ENCODE measurements at places on chromosomes 6 and 20. TPM values are rescaled to one million over a fixed set of nuclear protein-coding genes. Genes with fewer than 3 reads are reported as not detected.

DNA sequence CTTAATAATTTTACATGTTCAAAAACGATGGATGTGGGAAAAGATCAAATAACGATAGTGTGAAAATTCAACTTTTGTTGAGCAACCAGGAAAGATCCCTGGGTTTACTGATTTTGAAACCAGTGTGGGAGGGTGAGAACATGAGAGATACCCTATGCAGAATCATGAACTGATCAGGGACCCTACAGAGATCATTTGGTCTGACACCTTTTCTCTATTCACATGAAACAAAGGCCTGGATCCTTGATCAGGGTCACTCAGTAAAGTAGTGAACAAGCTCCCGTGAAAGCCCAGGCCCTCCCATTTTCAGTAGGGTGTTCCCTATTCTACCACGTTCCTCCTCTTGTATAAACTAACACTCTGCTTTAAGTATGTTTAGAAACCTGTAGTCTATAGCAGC, 60.5 kb upstream of the DUSP22 start:
- DNase-seq: no peak

- DNase-seq: peak; percentile 75
Observed at GRCh38 chr6:126176282-126176681, 163.6 kb upstream of the CENPW start.

Gene PSORS1C2
- total RNA-seq: not detected

DNA sequence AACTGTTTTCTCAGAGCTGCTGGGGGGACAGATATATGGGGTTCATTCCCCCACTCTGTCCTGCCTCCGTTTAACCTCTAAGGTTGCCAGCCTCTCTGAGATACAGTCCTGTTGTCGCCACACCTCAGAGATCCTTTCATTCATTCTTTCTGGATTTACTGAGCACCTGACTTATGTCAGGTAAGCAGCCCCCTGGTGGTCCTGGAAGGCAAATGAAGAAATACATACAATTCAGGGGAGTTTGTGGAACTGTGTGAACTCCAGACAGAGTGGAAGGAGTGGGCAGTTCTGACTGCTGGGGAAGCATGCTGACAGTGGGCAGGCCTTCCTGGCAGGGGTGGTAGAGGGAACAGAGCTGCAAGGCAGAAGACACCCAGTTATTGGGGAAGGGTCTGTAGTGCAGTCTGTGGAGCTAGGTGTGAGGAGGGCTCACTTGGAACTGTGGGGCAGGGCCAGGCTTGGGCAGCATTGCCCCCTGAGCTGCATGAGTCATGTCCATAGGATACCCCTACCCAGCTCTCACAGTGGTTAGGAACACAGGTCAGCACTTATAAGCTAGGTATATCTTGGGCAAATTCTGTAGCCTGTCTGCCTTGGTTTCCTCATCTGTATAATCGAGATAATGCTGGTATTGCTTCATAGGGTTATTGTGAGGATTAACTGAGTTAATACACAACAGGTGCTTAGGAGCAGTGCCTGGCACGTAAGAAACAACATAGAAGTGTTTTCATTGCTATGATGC, 12.8 kb upstream of the SGK2 start:
- DNase-seq: no peak

Gene PPP1R16B
- not detected for total RNA-seq

DNA sequence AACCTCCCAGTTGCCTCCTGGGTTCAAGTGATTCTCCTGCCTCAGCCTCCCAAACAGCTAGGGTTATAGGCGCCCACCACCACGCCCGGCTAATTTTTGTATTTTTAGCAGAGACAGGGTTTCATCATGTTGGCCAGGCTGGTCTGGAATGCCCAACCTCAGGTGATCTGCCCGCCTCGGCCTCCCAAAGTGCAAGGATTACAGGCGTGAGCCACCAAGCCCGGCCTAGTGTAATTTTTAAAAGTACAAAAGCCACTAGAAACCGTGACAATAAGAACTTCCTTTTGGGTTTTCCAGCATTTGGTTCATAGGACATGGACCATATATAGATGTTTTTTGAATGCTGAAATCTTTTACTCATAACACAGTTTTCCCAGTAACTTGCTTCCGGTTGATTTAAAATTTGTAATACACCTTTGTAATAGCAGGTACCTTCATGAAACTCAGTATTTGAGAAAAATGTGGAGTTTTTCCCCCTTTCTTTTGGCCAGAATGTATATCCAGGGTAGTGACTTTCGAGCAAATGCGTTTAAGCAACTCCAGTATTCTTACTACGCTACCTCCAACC, 467 bp downstream of the PXT1 start:
- DNase-seq: no peak

- DNase-seq: no peak
Observed at GRCh38 chr6:37632291-37632690, 65.4 kb downstream of the MDGA1 start.

Gene LIN28B
- not detected for total RNA-seq

Gene OPN5
- not detected for total RNA-seq

Gene SLC17A9
- total RNA-seq: not detected

DNA sequence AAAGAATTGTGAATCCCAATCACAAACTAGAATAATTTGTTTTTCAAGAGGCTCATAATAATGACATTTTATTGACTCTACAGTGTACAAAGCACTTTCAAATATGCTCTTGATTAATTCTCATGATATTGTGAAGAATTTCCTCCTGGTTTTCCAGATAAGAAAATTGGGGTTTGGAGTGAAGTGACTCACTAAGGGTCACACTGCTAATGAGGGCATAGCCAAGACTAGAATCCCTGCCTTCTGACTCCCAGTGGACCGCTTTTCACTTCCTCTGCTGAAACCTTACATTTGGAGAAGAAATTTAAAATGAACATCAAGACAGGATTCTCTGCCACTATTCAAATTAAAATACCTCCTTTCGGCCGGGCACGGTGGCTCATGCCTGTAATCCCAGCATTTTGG, 38.3 kb upstream of the LTV1 start:
- no peak for DNase-seq

Gene CCN5
- total RNA-seq: not detected

DNA sequence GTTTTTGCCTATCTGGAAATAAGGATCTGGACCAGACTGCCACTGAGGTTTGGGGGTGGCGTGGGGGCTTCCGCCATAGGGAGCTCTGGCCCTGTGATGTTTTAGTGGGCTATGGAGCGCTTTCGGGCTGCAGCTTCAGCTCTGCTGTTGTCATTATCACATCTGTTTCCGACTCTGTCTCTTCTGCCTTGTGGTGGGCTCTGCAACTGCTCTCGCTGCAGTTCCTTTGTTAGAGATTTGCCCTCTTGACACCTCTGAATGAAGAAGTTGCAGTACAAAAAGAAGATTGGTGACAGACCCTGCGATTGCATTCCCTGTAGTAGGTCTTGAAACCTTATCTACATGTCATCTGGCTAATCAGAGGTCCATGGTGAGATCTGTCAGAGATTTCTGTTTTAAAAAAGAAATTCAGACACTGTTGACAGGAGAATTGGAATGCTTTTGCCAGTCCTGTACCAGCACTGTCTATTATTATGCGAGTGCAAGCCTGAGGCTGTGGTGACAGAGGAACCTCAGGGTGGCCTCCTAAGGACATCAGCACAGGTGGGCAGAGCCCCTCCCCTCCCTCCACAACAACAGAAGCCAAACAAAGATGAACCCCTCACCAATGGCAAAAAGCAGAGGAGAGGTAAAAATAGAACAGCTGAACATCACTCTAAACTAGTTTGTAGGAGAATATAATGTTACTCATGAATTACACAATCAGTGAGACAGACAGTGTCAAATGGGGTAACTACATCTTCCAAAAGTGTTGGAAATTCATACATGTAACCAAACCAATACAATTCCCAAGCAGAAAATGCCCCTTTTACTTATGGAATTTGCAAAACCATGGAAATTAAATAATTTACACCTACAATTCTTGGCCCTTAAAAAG, 63.5 kb upstream of the DEFB112 start:
- peak; percentile 75 for DNase-seq

DNA sequence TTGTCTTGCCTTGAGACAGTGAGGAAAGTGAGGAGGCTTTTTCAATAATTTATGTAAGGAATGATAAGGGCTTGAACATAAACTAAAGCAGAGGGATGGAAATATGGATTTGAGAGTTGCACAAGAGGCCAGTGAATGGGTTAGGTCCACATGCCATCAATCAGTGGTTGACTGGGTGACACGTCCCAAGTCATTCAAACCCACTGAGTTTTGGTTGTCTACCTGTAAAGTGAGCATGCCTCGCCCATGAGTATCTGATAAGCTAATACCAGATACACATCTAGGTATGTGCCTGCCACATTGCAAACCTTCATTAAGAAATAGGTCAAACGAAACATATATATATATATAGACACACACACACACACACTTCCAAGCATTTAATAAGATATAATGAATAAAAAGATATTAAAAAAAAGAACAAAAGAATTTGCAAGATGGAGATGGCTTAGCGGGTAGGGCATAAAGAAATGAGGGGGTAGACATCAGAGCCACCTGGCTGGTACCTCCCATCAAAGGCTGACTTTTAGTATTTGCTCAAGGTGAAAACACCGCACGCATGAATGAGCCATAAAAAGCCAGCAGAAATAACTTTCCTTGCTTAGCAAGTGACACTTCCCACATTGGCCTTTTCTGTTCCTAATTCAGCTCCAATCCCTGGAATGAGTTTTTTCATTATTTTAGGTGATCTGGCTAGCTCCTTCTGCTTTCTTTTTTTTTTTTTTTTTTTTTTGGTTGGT, 109.1 kb upstream of the GGTLC1 start:
- DNase-seq: no peak

Measured in LHCN-M2 (cell line).